ENCODE measurements at places on chromosomes 2 and 18.
A peak's percentile ranks its signal among the peaks of the same experiment; 100 is the strongest.

DNA sequence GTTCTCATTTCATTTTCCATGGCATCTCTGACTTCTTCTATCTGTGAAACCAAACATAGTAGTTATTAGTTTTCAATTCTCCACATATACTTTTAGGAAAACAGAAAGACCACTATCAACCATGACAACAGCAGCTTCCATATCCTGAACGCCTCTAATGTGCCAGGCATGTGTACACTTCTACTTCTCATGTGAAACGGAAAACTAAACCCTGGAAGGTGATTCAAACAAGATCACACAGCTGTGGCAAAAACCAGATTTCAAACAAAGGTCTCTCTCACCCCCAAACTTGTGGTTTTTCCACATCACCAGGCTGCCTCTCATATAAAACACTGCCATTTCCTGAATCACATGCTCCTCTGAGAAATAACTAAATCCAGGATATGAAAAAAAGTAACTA, 41.8 kb downstream of the PTCD3 start:
- no peak for DNase-seq

DNA sequence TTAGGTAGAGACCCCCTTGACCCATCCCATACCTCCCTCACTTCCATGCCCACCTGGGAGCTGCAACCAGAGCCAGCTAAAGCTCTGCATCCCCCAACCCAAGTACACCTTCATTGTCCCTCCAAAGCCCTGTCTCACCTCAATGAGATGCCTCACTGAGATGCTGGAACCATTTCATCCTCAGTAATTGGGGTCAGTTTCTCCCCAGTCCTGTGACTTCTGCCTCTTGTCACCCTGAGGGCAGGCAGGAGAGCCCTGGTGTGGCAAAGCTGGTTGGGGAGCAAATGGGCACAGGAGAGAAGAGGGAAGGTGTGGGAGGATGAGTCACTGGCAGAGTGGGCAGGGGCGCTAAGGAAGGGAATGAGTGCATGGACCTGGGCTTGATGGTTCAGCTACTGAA, 27.9 kb upstream of the NT5DC4 start:
- DNase-seq: no peak

GRCh38 chr18:52582516-52582915, 242.5 kb downstream of the DCC start:
- DNase-seq: no peak

- no peak for DNase-seq
Measured at GRCh38 chr2:157593411-157593810, 35.3 kb downstream of the ACVR1C start.

GRCh38 chr2:217116610-217117009, 256.7 kb upstream of the TNP1 start:
- DNase-seq: no peak

DNA sequence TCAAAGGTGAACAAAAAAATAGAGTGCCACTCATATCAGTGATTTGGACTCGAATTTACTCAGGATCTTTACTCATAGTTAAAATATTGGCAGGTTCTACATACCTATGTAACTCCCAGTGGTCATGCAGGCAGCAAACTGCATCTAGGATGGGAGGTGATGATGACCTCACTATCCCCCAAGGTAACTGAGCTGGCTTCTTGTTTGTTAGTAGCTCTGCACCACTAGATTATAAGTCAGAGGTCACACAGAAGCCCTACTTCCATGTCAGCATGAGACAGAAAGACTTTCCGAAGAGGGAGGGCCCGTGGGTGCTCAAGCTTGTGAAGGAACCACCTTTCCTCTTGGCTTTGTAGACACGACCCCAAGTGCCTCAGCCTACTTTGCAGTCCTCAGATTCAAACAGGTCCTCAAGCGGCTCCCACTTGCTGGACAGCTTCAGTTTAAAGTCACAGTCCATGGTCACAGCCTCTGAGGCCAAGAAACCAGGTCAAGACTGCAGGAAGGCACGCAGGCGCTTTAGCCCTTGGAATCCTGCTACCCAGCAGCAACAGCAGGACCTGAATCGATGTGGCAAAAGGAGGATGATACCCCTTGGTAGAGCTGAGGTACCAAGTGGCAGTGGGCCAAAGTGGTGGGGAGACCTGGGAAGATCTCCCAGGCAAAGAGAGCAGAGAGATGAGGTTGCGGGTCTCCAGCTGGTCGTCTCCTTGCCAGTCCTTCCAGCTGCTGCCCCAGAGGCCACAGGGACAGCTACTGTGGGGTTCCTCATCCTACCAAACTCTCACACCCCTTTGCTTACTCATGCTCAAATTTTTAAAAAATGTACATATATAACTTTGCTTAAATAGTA, 4.3 kb downstream of the NTSR2 start:
- DNase-seq: no peak

DNA sequence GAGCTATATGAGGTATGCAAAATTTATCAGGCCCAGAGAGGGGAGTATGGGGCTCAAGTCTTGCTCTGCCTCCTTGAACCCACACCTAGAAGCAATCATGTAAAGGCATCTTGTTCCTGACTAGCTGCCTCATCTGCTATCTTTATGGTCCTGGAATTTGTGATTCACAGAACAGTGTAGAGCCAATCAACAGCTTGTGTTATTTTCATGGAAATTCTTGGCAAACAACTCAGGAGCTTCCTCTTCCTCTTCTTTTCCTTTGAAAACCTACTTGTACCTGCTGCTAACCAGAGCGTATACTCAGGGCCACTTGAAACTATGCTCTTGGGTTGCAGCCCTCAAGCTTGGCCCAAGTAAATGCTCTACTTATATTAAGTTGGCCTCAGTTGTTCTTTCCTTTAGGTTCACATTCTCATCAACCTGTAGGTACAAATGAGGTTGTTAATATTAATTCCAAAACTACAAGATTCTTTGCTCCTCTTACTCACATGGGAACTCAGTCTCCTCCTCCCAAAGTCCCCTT, 3.5 kb upstream of the NOSTRIN start:
- no peak for DNase-seq

DNA sequence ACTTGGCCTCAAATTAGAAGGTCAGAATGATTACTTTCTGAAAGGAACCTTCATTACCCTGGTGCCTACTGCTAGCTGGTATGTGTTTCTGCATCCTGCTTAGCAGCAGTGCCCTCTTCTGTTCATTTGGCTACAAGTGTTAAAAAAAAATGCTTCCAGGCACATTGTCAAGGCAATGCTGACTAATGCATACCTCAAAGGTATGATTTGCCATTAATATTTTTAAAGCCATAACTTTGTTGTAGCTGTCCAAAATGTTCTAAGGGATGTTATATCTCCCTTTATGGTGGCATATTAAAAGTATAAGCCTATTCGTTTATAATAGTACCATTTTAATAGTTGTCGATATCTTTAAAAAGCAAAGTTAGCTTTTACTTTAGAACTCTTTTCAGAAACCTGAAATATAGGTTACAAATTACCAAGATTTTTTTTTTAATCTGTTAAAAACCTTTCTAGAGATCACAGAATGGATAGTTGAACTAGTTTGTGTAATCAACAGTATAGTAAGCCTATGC, 52.0 kb upstream of the FAM171B start:
- peak; percentile 26 for DNase-seq

- no peak for DNase-seq
Measured at GRCh38 chr18:13258921-13259320, 40.4 kb downstream of the LDLRAD4 start.

DNA sequence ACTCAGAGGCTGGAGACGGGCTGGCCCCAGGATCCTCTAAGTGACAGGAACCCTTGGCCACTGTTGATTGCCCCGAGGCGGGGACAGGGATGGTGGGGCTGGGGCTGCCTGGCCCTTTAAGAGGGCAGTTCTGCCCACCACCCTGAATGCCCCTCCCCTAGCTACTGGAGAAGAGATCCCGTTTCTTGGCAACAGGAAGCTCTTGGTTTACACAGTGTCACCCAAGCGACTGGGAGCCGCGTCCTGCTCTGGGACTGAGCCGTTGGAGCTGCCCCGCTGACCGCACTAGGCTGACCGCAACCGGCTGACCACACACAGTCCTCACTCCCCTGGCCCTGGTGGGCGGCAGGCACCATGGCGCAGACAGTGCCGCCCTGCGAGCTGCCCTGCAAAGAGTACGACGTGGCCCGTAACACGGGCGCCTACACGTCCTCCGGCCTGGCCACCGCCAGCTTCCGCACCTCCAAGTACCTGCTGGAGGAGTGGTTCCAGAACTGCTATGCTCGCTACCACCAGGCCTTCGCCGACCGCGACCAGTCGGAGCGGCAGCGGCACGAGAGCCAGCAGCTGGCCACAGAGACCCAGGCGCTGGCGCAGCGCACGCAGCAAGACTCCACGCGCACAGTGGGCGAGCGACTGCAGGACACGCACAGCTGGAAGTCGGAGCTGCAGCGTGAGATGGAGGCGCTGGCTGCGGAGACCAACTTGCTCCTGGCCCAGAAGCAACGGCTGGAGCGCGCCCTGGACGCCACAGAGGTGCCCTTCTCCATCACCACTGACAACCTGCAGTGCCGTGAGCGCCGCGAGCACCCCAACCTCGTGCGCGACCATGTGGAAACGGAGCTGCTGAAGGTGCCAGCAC, at the start of gene TEKT4:
TEKT4 (plus strand) TSS at position 205 of the 862 bp plus-strand sequence; CDS start at position 355, 150 bp downstream.
- DNase-seq: no peak

DNA sequence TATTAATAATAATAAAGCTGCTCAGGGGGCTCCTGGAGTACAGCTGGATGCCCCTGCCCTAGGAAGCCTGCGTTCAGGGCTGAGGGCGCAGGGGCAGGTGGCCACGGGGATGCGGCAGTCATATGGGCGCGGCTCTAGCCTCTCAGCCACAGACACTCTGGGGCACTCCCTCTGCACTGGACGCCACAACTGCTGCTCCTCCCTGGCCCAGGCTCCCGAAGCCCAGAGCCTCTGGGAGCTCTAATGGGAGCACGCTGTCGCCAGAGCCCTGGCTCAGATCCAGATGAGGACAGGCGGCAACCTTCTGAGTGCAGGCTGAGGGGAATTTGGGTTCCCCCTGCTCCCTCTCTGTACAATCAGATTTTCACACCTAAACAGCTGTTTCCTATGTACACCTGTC, 93.6 kb downstream of the MTCL1 start:
- no peak for DNase-seq

DNA sequence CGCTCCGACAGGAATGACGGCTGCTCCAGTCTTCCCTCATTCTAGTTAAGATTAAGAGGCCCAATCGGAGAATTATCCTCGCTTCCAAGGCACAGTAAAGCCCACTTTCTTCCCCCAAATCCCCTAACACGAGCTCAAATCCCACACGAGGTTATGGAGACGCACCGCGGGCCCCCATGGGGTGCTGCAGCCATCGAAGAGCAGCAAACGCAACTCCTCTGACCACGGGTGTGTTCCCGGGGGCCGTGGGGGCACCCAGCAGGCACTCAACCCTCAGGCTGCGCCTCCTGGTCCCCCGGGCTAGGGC, 446 bp downstream of the COPS9 start:
- DNase-seq: no peak

DNA sequence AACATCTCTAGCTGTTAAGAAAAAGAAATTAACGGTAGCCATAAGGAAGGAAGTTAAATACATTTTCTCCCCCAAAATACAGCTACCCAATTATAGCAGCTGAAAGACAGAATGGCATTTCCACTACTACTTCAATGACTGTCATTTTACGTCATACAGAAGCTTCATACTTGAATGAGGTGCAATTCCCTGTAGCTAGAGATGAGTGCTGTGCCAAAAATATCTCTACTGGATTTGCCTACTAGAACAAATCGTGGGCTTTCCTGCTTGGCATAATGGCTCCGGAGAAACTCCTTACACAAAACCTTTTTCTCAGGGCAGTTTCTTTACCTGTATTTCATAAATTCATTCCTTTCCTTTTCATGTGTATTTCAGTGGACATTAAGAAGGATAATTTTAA, 36.3 kb upstream of the NRXN1 start:
- no peak for DNase-seq

DNA sequence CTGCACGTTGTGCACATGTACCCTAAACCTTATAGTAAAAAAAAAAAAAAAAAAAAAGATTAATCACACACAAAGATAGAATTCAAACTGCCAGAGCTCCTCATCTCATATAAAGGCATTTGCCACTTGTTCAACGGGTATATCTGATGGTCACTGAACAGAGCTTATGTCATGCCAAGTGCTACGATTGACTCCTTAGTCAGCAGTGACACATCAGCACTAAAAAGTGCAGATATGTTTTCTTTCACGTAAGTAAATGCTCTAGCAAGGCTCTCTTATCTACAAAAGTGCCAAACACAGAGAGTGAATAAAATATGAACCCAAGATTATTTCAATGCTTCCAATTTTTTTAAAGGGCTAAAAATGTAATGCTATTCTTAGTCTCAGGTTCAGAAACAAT, 1.1 kb downstream of the LMAN1 start:
- DNase-seq: no peak

- DNase-seq: no peak
Measured at GRCh38 chr18:63138436-63139340, 180.9 kb downstream of the BCL2 start.

DNA sequence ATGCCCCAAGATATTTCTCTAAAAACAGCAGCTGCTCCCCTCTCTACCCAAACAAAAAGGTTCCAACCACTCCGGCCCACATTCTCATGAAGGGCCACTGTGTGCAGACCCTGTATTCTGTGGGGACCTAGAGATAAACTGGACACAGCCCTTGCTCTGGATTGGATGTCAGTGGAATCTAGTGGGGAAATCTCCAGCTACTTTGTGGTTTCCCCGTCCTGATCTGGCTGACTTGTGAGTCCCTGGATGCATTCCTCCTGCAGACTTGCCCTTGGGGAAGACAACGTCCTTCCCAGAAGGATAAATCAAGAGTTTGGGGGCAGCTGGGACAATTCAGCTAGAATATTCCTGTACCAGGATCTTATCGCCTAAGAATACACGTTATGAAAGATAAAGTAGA, 151.1 kb downstream of the FSHR start:
- no peak for DNase-seq

DNA sequence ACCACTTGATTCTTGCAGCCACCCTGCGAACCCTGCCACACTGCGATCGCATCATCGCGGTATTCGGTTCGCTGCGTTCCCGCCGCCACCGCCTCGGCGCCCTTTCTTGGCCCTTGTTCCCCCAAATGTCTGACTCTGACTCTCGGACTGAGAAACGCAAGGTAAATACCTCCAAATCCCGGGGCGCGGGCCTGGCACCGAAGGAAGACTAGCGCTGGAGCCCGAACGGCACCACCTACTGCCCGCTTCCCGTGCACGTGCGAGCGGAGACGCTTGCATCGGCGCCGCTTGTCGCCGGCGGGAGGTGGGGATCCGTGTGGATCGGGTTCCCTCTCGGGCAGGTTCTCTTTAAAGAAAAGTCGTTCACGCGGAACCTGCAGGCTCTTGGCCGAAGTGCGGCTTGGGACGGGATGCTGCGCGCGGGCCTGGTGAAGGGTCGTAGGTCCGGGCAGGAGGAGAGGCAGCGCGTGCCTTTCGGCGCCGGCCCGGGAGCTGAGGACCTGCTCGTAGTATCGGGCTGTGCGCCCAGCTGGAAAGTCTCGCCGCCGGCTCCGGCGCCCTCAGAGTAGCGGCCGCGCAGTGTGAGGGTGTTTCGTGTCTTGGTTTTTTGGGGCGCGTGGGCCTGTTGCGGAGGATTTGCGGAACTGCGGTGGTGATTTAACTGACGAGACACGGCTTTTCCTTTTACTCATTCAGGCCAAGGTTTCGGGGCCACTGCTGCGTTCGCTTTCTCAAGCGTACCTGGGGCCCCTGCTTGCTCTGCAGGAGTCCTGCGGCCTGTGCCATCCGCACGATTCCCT, 514 bp downstream of the BCL2L11 start:
- DNase-seq: peak; percentile 44
